AML-193 (cell line): ENCODE measurements at places on chromosomes 6 and 20.

DNA sequence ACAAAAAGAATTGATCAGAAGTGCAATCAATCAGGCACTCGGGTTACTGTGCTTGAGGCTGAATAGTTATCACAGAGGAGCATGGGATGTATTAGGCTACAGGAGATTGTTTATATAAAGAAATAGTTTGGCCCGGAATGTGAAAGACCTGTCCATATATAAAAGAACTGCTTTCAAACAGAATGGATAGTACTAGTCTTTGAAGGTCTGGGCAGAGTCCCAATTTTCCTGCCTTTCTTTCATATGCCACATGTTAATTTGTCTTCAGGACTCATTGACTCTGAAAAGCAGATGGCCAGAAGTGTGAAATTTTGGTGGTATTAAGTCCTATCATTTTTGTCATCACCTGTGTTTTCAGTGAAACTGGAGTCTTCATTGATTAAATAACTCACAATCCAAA, 314.5 kb downstream of the EYA4 start:
- no peak for DNase-seq

DNA sequence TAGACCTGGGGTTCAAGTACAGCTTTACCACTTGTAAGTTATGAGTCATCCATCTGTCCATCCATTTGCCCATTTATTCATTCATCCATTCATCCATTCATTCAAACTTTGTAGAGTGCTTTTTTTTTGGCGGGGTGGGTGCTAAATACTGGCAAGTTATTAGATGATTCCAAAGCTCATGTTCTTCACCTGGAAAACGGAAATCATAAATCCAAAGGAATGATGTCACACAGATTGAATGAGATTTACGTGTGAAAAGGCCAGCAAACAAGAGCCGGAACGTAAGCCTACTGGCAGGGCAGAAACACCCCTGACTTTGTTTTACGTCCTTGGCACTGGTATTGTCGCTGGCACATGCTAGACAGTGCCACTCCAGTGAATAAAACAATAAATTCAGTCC, 480.9 kb upstream of the CHD6 start:
- no peak for DNase-seq

- no peak for DNase-seq
These were observed 10.5 kb upstream of the C20orf144 start for GRCh38 chr20:33651562-33652048.

GRCh38 chr20:63056236-63057170, 49.7 kb upstream of the BHLHE23 start:
- no peak for DNase-seq

GRCh38 chr20:33983371-33983770, 10.3 kb upstream of the RALY start:
- no peak for DNase-seq

GRCh38 chr6:169045486-169045885, 208.2 kb downstream of the THBS2 start:
- DNase-seq = no peak

DNA sequence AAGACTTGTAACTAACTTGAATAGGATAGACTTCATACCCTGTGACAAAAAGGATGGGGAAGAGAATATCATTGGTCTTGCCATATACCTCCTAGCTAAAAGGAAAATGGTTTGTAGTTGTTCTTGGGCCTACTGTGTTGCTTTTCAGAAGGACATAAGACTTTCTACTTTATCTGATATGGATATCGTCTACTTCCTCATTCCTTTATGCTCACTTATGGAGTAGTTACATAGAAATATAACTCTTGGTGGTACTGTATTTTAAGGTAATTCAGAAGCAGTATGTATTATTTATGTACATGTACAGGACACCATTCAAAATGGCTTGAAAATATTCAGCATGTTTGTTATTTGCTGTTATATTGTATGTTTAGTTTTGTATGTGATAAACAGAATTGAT, 8.0 kb downstream of the FAM217B start:
- DNase-seq = peak; percentile 19

- DNase-seq = no peak
These were observed 9.6 kb upstream of the CCN5 start for GRCh38 chr20:44705364-44706094.

DNA sequence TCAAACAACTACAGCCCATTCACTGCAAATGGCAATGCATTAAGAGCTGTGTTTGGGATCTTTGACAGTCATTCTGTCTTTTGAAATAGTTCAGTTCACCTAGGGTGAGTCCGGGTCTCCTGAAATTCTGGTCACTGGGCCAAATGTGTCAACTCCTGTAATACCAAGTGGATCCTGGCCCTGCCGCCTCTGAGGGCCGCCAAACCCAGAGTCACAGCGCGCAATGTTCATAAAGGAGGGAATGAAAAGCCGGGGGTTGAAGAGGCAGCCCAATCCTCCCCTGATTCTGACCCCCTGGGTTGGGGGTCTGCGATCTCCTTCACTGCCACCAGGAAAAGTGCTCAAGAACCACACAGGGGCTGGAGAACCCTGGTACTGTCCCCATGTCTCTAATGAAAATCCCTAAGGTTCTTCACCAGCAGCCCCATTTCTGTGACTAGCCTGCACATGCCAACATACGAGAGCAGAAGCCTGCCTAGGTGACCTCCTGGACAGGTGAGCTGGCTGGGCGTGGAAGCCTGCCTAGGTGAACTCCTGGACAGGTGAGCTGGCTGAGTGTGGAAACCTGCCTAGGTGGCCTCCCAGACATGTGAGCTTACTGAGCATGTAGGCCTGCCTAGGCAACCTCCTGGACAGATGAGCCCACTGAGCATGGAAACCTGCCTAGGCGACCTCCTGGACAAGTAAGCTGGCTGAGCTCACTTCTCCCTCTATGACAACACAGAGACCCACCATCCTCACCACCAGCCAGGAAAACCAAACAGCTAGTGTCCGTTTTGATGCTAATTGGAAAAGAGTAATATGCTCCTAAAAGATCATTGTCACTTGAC, 16.1 kb upstream of the APMAP start:
- DNase-seq = no peak

DNA sequence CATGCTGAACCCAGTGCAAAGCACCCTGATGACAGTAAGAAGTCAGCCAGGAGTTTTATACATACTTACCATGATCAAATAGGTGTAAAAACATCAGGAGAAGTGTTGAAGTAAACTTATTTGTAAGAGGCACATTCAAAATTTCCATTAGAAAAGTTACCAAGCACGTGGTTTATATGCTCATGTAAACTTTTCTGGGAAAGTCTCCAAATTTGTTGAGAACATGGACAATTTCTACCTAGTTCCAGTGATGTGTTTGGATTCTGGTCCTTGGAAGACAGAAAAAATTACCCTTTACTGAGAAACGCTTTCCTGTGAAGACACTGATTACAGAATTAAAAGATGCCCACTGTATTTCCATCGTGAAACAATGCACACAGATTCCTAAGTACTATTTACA, 288.9 kb upstream of the CDH4 start:
- DNase-seq = no peak

- DNase-seq = no peak
These were observed 26.6 kb downstream of the BPIFB1 start for GRCh38 chr20:33309631-33310030.

GRCh38 chr6:31837369-31838113, 10.0 kb downstream of the HSPA1B start:
- peak; percentile 48 for DNase-seq

DNA sequence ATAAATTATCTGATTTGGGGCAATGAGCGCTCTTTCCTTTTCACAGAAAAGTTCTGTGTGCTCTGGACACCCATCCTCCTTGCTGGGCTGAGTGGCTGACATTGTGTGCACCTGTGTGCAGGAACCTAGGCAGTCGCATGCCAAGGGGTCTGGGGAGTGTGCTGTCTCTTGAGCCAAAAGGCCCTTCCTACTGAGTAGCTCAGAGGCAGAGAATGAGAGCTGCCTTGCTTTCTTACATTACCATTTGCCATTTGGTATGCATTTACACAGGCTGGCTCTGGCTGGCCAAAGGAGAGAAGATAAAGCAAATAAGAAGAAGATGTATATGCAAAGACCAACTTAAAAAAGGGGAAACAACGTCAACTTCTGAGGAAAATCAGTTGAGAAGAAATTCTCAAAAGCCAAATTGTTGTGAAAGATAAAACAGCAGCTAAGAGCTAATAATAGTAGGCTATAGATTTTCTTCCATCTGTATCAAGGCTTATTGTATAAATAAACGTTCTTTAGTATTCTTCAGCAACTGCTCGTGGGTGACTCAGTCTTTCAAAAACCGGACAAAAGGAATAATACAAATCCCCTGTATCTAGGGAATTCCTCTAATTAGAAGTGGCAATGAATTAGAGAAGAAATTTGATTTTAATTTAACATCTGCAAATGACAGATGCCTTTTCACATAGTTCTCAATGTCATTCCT, 121.9 kb downstream of the INSM1 start:
- DNase-seq = no peak

DNA sequence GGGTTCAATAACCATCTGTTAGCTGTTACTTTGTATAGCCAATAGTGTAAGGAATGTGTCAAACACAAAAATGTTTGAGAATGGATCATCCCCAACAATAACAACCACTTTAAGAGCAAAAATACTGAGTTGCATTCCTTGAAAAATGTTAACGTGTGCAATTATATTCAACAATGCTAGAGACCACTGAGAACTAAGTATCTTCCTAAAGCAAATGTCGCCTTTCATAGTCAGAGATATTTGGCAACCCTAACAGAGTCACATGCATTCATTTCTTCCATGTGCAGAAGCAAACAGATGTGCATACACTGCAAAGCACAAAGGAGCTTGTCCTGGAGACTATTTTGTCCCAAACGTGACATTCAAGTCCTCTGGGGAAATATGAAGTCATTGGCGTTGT, 448.6 kb downstream of the GJA1 start:
- no peak for DNase-seq

DNA sequence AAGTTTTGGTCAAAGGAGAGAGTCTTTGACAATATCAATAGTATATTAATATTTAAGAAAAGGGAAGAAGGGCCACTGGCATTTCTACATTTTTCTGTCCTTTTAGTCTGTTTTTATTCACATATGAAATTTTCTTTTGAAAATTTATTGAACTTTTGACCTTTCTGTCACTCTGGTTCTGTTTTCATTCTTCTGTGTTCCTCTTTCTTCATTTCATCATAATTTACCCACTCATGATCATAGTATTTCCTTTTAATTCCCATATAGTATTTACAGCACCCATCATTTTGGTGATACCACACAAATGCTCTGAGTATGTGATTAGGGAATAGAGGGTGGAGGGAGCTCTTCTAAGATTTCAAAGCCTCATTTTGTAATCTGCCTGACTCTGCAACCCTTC, 142.8 kb downstream of the GJA1 start:
- DNase-seq = no peak

DNA sequence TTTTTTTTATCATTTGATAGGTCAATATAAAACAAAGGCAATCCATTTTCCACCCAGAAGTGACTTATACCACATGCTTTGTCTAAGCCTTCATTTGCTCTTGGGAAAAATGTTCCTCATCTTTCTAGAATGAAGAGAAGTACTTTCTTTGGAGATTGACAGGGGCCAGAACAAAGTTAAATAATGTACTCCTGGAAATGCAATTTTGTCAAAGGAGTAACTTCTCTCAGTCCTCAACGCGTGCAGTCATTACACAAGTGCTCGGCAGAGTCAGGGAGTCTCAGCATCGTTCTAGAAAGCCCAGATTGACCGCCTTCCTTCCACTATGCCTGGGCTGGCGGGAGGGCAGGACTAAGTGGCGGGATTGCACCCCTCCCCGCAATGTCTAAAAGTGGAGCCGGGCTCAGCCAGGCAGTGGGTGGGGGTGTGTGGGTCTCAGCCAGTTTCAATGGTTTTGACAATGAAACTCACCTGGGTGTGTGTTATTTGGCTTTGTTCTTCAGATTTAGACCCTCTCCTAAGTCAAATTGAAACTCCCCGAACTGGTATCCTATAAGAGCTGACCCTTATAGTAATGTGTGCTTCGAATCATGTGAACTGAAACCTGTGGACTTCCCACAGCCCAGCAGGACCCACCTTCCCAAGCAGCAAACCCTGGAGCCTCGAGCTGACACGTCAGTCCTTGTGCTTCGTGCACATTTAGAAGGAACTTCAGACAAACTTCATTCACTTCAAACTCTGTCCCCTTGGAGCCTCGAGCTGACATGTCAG, 63.2 kb upstream of the DUSP22 start:
- DNase-seq = no peak

DNA sequence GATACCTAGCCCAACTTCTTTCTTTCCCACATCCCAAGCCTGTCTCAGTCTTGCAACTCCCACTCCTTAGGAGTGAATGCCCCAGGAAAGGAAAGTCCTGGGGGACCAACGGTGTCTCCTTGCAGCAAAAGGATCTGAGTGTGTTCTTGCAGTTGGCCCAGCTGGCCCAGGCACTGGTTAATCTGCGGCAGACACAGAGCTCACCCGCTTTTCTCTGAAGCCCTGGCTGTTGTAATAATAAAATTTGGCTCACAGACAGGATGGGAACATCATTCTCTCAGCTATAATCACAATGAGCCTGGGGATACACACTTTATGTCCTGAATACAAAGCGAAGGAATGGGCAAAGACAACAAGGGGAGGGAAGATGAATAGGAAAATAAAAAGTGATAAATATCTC, 287.0 kb upstream of the PRND start:
- no peak for DNase-seq

GRCh38 chr6:46507426-46507825, 16.2 kb upstream of the RCAN2 start:
- DNase-seq = no peak

DNA sequence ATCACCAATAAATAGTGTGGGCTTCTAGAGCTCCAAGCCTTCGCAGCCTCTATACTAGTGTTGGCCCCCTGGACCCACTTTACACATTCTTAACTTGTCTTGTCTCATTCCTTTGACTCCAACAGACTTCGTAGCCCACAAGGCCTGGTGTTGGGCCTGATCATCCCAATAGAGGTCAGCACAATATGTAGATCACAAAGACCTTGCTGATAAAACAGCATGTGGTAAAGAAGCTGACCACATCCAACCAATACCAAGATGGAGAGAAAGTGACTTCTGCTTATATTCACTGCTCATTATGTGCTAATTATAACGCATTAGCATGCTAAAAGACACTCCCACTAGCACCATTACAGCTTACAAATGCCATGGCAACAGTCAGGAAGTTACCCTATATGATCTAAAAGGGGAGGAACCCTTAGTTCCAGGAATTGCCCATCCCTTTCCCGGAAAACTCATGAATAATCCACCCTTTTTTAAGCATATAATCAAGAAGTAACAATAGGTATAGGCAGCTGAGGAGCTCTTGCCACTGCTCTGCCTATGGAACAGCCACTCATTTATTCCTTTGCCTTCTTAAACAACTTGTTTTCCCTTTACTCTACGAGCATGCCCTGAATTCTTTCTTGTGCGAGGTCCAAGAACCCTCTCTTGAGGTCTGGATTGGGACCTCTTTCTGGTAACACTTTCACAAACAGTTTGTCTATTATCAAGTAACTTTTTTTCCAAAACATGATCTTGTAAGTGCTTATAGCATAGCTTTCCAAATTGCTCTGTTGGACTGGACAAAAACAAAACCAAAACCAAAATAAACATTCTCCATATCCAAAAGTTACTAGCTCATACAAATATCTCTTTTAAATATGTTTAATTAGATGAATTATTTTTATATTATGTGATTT, 54.6 kb upstream of the ECHDC1 start:
- DNase-seq = no peak

GRCh38 chr6:125004198-125004597, 42.0 kb downstream of the RNF217 start:
- DNase-seq = no peak

GRCh38 chr6:167047554-167047953, 48.4 kb downstream of the CEP43 start:
- peak; percentile 63 for DNase-seq

- DNase-seq = no peak
These were observed 57.7 kb downstream of the PPP1R14C start for GRCh38 chr6:150200428-150201100.

GRCh38 chr6:93721386-93722048, 302.2 kb upstream of the EPHA7 start:
- peak; percentile 28 for DNase-seq

- DNase-seq = no peak
These were observed 49.8 kb downstream of the PPARD start for GRCh38 chr6:35392111-35392702.
